ENCODE measurements at places on chromosomes 3 and 15. TPM values are rescaled to one million over a fixed set of nuclear protein-coding genes. Genes with fewer than 3 reads are reported as not detected.

The IMPG2 gene
- not detected for total RNA-seq

The TP53BP1 gene
- 16.9 TPM for total RNA-seq

The CYP1A1 gene
- 1.6 TPM for total RNA-seq

The PDZRN3 gene
- total RNA-seq = not detected

The MOBP gene
- total RNA-seq = 0.16 TPM

The GOLGA6A gene
- 0.07 TPM for total RNA-seq

The SNTN gene
- not detected for total RNA-seq

The SLC51B gene
- total RNA-seq = 16.8 TPM

The CHRNA5 gene
- total RNA-seq = 35.1 TPM

The GLDN gene
- total RNA-seq = 0.14 TPM

The KNL1 gene
- total RNA-seq = 5.3 TPM

The SLC24A5 gene
- total RNA-seq = not detected

The UNC13C gene
- total RNA-seq = not detected

The CAMKV gene
- 0.21 TPM for total RNA-seq

The GOLGA6L10 gene
- 0.78 TPM for total RNA-seq

The USF3 gene
- 2.5 TPM for total RNA-seq

The ATP13A5 gene
- total RNA-seq = not detected

The NRROS gene
- total RNA-seq = not detected

The WDR73 gene
- total RNA-seq = 43.3 TPM

The STAB1 gene
- 0.16 TPM for total RNA-seq

The ROBO1 gene
- 14.4 TPM for total RNA-seq

The TGFBR2 gene
- total RNA-seq = 53.4 TPM

The RAD51 gene
- 18.4 TPM for total RNA-seq

The DISP2 gene
- total RNA-seq = 1.0 TPM
